ENCODE measurements at places on chromosomes 6 and 20.

DNA sequence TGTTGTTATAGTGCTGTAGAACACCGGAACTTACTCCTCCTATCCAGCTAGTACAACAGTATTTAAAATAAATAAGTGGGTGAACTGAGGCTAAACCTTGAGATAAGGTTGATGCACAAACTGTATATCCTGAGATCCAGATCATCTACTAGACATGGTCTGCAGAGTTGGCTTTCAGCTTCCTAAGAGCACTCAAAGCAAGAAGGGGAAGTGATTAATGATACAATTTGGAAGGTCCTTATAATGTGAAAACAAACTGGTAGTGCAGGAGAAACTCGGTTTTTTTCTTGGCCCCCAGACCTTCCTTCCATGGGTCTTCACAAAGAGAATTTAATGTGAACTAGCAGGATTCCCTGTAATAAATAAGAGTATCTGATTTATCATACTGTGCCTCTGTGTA, 27.4 kb upstream of the RREB1 start:
- DNase-seq, result no peak

GRCh38 chr6:152166497-152166896, 359.0 kb downstream of the ESR1 start:
- no peak for DNase-seq

GRCh38 chr6:134249759-134250602, 67.9 kb downstream of the SGK1 start:
- no peak for DNase-seq

DNA sequence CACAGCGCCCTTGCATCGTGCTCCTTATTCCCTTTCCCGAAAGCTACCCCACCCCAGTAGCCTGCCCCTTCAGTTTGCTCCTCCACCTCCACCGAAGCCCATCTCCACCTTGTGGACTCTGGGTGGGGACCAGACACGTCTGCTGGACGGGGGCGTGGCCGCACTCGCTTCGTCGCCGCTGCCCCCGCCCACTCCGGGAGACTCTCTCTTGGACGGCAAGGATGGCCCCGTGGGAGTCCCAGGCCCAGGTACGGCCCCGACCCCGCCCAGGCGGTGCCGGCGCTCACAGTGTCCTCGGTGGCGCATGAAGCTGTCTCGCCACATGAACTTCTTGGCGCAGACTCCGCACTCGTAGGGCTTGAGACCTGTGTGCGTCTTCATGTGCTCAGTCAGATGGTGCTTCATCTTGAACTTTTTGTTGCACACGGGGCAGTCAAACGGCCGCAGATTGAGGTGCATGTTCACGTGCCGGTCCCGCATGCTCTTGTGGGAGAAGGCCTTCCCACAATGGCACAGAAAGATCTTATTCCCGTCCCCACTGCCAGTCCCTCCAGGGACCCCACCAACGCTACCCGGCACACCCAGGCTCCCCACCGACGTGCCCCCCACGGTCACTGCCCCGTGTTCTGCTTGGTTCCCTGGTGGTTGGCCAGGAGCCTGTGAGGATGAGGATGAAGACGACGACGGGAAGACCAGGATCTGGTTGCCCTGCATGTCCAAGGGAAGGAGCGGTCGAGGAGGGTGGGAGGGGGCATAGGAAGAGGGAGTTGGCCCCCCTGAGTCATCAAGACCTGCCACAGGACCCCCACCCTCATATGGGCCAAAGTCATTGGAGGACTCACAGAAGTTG, 1.3 kb upstream of the TAPBP start:
- DNase-seq, result peak; percentile 65

GRCh38 chr6:46949632-46950280, 28.0 kb upstream of the ADGRF5 start:
- DNase-seq, result no peak

DNA sequence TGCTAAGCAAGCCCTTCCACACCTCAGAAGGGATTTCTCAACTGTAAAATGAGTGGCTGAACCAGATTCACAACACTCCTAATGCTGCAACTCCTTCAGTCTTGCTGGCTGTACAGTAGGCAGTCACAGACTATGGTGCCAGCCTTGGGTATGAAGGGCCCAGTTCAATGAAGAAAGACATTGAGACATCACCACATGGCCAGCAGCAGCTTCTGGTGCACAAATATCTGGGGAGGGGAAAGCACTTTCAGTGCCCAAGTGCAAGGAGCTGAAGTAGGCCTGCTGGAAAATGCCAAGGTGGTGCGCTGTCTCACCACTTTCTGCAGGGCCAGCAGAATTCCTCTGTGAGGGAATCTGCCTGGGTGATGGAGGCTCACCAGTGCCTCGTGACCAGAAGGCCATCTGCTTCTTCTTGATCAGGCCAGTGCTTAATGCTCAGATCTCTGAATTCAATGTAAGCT, 1.8 kb downstream of the PLA2G7 start:
- no peak for DNase-seq

GRCh38 chr6:77502981-77503380, 39.7 kb upstream of the HTR1B start:
- no peak for DNase-seq

DNA sequence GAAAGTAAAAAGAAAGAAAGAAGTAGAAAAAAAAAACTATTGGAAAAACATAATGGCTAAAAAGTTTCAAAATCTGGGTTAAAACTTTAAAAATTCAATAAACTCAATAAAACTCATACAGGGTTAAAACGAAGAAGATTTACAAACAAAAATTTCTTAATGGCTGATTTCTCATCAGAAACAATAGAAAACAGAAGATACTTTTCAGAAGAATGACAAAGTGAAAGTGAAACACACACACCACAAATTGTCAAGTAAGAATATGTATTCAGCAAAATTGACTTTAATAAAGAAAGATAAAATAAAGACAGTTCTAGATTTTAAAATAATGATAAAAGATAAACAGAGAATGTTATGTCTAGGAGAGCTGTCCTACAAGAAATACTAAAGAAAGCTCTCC, 618.9 kb upstream of the GJE1 start:
- no peak for DNase-seq

GRCh38 chr6:169424149-169424804, 170.6 kb upstream of the THBS2 start:
- DNase-seq, result no peak

DNA sequence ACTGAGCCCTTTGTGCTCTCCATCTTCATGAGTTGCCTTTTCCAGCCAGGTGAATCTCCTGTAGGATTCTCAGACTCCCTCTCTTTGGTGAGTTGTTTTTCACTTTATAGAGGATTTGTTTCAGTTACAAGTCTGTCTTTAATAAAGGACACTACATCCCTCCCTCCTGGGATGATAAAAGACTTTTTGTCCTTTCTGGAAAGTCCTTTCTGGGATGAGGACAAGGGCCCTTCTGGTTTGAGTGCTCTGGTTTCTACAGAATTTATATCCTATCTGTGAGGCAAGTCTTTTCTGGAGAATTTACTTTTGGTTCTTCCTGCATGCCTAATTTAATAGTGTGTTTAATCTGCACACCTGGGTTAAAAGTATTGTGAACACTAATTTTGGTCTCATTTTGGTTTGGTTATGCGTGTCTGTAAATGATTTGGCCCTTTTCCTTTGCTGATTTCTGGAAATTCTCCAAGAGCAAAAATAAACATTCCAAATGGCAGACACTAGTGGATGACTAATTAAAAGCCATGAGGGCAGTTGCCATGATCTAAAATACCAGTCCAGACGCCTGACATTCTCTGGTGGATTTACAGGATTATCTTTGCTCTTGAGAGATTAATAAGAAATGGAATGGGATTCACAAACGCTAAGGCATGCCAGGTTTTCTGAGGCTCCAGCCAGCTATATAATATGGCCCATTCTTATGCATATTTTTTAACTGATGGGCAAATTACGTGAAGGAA, 44.8 kb downstream of the TCP11 start:
- DNase-seq, result no peak

- DNase-seq, result no peak
Observed at GRCh38 chr6:77630014-77630413, 22.8 kb upstream of the MEI4 start.

Data from stomach (tissue), 19 donors.